ENCODE measurements at places on chromosomes 13 and 19. TPM values are rescaled to one million over a fixed set of nuclear protein-coding genes. Genes with fewer than 3 reads are reported as not detected.

Gene TEX29
- total RNA-seq = not detected

- DNase-seq = no peak
These were observed 61.3 kb downstream of the SLITRK6 start for GRCh38 chr13:85737952-85738351.

GRCh38 chr13:50643060-50643459 lies 200.4 kb downstream of the DLEU7 start:
- no peak for DNase-seq

DNA sequence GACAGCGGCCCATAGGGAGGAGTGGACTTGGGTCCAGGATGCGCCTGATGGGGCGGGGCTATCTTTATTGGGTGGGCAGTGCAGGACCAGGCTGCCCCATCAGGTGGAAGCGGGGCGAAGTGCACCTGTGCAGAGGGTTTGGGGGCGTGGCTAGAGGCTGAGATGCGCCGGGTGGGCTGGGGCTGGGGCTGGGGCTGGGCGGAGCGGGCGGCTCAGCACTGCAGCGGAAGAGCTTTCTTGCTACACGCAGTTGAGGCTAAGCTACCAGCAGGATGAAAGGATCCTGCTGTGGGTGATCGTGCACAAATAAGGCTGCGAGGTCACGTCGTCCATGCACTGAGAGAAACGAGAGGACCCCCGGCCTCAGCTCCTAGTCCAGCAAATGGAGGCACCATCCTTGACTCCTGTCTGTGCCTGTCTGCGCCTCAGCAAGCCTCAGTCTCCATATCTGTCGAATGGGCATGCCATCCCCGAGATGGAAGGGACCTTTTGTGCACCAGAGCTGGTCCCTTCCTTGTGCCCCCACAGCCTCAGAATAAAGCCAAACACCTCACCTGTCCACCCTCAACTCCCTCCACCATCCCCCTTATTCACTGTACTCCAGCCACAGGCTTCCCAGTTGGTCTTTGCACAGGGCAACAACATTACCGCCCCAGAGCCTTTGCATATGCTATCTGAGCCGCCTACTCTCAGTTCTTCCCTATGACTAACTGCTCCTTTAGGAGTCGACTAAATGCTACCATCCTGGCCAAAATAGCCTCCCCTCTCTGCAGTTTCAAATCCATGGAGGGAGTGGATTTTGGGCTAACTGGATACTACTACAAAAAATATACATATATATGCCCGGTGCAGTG lies 21.0 kb upstream of the HOMER3 start:
- no peak for DNase-seq

DNA sequence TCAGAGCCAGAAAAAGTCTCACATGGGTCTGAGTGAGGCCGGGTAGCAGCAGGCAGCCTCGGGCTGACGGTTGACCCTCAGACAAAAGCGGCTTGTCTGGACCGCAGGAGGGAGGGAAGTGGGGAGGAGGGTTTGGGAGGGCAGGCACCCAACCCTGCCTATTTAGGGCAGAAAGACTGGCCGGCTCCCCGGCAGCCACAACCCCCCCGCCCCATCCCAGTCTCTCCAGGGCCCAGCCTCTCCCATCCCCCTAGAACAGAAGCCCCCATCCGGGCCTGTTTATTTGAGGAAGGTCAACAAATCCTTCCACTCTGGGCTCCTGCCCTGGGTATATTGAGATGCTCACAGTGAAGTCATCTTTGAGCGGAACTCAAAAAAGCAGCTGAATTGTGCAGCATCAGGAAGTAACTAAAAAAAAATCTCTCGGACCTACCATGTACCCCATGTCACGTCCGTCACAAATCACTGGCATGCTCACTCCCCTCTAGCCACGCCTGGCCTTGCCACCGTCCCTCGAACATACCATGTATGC lies 6.3 kb downstream of the DACT3 start:
- DNase-seq = no peak

GRCh38 chr13:35856721-35857364 lies 274.3 kb downstream of the DCLK1 start:
- no peak for DNase-seq

DNA sequence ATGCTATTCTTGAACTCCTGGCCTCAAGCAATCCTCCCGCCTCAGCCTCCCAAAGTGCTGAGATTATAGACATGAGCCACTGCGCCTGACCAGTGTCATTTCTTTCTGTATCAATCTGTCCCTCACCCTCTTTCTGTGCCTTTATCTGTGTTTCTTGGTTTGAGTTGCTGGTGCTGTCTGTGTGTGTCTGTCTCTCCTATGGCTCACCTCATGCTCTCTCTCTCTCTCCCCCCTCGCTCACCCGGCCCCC lies 9.9 kb downstream of the IRF2BP1 start:
- no peak for DNase-seq

Gene ZNF69
- total RNA-seq = 8.3 TPM

DNA sequence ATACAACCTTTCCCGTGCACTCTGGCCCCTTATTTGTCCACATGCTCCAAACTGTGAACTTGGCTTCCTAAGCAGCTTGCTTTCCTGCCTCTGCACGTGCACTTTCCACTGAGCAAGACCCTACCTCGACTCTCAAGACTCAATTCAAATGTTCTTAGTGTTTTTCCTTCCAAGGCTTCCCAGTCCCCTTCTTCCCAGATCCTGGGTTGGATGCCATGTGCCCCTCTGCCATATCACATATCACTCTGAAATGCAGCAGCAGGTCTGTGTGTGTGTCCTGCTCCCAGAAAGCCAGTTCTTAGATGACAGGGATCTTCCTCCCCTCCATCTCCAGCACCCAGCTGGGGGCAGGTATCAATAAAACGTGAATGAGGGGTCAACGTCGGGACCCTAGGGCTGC lies 3.0 kb downstream of the ZNF557 start:
- no peak for DNase-seq

DNA sequence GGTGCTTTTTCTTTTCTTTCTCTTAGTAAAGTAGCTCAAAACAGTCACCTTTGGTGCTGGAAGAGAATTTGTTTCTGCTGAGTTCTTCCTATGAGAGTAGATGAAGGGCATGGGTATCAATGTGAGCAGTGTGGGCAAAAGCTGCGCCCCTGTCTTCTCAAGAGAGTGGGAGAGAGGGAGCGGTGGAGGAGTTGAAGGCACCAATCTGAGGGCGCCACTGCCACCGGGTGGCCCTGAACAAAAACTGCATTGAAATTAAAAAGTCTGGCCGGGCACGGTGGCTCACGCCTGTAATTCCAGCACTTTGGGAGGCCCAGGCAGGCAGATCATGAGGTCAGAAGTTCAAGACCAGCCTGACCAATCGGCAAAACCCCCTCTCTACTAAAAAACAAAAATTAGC lies 28.7 kb upstream of the EPHX3 start:
- no peak for DNase-seq

Gene CNN1
- total RNA-seq = not detected

DNA sequence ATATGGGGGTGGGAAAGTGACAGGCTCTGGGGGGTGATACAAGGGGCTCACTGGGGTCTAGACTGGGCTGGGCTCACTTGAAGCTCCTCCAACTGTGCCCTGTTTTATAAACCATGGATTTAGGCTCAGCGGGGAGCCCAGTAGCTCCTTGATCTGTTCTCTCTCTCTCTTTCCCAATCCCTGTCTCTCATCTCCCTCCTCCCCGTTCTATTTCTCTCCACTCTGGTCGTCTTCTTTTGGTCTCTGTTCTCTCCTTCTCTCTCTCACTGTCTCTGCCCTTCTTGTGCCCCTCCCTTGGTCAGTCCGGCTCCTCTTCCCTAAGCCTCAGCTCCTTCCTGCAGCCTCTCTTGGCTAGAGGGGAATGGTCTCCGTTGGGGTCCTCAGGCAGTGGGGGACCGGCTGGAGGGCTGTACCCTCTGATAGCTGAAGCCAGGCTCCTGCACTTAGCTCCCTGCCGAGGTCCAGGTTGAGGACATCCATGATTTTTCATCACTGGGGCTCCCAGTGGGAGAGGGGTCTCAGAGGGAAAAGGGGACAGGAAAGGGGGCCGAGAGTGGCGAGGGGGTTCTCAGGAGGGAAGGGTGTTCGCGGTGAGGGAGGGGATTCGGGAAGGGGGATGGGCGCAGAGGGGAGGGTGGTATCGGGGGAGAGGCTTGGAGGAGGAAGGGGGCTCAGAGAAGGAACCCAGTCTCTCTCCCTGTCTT lies 8.5 kb downstream of the UNC13A start:
- no peak for DNase-seq
